ENCODE measurements at places on chromosomes 5 and 9.

DNA sequence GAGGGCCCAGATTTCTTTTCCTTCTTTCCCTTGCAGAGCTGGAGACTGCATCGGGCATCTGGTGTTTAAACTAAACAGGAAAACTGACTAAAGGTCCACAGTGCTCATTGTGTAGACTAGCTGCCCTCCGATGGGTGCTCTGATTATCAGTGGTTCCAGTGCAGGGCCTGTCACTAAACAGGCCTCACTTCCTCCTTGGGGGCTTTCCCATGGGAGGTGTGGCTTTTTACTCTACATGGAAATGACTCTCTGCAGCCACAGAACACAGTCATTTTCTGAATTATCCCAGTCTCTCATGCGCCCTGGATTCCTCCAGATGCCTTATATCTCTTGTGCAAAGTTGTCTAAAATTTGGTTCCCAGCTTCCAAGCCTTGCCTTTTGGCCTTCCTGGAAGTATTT lies 199.2 kb downstream of the TRIO start:
- DNase-seq, result no peak
- H3K27me3 ChIP-seq, result no peaks in the 10 kb centered on the region
- no peak overlapping the region for H3K4me3 ChIP-seq
- H3K36me3 ChIP-seq, result no peaks in the 10 kb centered on the region

- H3K27ac ChIP-seq, result no peak overlapping the region
- H3K4me1 ChIP-seq, result no peaks in the 10 kb centered on the region
- no peak overlapping the region for H3K4me3 ChIP-seq
- no peak for DNase-seq
- H3K36me3 ChIP-seq, result no peaks in the 10 kb centered on the region
- no peaks in the 10 kb centered on the region for H3K27me3 ChIP-seq
These were observed 80.2 kb downstream of the PRKACG start for GRCh38 chr9:68933434-68934328.

DNA sequence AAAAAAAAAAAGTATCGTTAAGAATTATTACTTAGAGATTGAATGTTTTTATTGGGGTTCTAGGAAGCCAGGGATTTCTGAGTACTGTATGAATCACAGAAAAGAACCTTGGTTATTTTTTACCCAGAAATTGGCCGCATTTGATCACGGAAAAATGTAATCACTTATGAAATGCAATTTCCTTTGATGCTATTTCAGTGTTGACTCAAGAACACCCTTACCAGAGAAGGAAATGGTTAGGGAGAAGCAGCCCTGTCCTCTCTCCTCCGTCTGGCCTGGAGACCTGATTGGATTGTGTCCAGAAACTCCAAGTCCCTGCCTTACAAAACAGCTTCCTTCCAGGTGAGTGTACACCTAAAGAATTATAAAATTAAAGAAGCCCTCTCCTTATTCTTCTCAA lies 116.7 kb downstream of the MED10 start:
- no peaks in the 10 kb centered on the region for H3K4me1 ChIP-seq
- no peak for DNase-seq
- no peaks in the 10 kb centered on the region for H3K27me3 ChIP-seq
- no peak overlapping the region for H3K27ac ChIP-seq

DNA sequence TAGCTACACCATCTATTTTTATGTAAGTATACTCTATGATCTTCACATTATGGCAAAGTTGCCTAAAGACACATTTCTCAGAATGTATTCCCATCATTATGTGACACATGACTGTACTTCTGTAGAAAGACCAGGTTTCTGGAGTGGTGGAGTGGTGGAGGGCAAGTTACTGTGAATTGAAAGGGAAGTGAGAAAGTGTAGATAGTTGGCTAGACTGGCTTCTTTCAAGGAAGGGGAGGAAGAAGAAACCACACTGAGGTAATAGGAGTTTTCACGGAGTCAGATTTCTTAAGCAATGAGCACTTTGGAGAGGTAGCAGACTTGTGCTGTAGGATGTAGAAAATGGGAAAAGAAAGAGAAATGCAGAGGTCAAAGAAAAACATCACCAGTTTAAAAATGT lies 50.9 kb upstream of the EQTN start:
- H3K4me1 ChIP-seq, result no peaks in the 10 kb centered on the region
- H3K4me3 ChIP-seq, result no peak overlapping the region
- H3K27ac ChIP-seq, result no peak overlapping the region
- H3K36me3 ChIP-seq, result no peaks in the 10 kb centered on the region
- no peak for DNase-seq

DNA sequence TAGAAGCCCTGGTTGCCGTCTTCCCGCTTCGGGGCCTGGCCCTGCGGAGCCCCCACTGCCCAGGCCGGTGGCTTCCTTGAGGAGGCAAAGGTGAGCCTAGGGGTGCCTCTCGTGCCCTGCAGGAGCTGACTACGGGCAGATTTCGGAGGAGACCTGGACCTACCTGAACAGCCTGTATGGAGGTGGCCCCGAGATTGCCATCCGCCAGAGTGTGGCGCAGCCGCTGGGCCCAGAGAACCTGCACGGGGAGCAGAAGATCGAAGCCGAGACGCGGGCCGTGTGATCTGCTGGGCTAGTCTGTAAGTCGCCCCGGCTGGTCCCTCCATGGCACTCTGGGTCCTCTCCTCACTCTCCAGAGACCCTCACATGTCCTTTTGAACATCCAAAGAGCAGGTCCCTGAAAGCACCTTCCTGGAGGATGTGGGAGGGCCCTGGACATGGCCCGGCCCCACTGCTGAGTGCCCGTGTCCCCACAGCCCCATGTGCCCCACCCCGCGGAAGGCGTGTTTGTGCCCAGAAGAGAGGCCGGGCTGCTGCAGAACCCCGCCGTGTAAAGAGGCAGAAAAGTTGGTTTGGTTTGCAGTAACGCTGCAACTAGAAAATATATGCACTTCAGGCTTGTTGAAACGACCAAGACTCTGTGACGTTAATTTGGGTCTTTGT lies 44.9 kb downstream of the USP20 start:
- H3K36me3 ChIP-seq, result no peaks in the 10 kb centered on the region
- no peaks in the 10 kb centered on the region for H3K27me3 ChIP-seq
- H3K4me3 ChIP-seq, result no peak overlapping the region
- H3K4me1 ChIP-seq, result peaks cover 14% of the 10 kb centered on the region

- no peak for DNase-seq
- no peaks in the 10 kb centered on the region for H3K36me3 ChIP-seq
- H3K4me3 ChIP-seq, result no peak overlapping the region
- no peak overlapping the region for H3K27ac ChIP-seq
- H3K4me1 ChIP-seq, result no peaks in the 10 kb centered on the region
These were observed 75.1 kb downstream of the PSAT1 start for GRCh38 chr9:78371981-78372380.

GRCh38 chr9:104374711-104375110 lies 129.4 kb upstream of the OR13F1 start:
- no peak overlapping the region for H3K4me3 ChIP-seq
- DNase-seq, result no peak

- H3K36me3 ChIP-seq, result no peaks in the 10 kb centered on the region
- no peak overlapping the region for H3K4me3 ChIP-seq
- no peaks in the 10 kb centered on the region for H3K4me1 ChIP-seq
- no peak for DNase-seq
These were observed 85.2 kb downstream of the AUH start for GRCh38 chr9:91276513-91276912.

GRCh38 chr5:87404359-87404758 lies 8.4 kb downstream of the CCNH start:
- H3K4me1 ChIP-seq, result no peaks in the 10 kb centered on the region
- H3K4me3 ChIP-seq, result no peak overlapping the region
- no peak overlapping the region for H3K27ac ChIP-seq
- no peak for DNase-seq

DNA sequence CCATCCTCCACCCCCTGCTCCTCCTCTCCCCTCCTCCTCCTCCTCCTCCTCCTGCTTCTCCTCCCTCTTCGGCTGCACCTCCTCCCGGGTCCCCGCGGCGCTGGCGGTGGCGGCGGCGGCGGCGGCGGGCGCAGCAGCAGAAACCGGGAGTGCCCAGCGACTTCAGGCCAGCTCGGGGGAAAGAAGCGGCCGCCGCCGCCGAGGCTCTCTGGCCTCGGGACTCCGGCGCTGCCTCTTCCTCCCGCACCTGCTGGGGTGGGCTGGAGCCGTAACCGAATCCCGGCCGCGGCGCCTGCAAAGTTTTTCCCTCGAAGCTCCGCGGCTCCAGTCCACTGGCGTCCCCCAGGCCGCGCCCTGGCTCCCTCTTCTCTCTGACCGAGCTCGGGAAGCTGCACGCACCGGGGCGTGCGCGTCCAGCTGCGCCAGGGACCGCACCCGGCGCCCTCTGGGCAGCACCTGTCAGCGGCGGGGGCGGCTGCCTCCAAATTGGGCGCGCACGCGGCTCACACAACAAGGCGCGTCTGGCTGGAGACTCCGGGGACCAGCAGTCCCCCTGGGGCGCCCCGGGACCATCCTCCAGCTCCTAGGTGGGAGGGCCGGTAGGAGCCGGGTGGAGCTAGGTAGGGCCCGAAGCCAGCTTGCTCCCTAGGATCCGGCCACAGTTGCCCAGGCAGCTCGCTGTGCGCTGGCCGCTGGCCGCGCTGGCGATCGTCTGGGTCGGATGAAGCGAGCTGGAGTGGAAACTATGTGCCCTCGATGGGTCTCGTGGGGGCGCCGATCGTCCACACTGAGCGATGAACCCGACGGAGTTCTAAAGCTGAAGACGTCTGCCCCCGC lies at the start of gene MCTP1:
TSS of gene MCTP1 (minus strand) at position 523 of the 837 bp plus-strand sequence.
- no peak within 1 kb of the TSS for H3K27ac ChIP-seq
- H3K4me3 ChIP-seq, result peak within 1 kb of the TSS; percentile 73
- DNase-seq, result no peak
- peaks cover 5% of the 10 kb centered on the region for H3K27me3 ChIP-seq
- H3K4me1 ChIP-seq, result peaks cover 22% of the 10 kb centered on the region
- H3K36me3 ChIP-seq, result no peaks in the 10 kb centered on the region

- H3K27ac ChIP-seq, result no peak overlapping the region
- H3K4me1 ChIP-seq, result no peaks in the 10 kb centered on the region
- no peaks in the 10 kb centered on the region for H3K36me3 ChIP-seq
- H3K27me3 ChIP-seq, result no peaks in the 10 kb centered on the region
These were observed 23.9 kb downstream of the RORB start for GRCh38 chr9:74521009-74521408.

DNA sequence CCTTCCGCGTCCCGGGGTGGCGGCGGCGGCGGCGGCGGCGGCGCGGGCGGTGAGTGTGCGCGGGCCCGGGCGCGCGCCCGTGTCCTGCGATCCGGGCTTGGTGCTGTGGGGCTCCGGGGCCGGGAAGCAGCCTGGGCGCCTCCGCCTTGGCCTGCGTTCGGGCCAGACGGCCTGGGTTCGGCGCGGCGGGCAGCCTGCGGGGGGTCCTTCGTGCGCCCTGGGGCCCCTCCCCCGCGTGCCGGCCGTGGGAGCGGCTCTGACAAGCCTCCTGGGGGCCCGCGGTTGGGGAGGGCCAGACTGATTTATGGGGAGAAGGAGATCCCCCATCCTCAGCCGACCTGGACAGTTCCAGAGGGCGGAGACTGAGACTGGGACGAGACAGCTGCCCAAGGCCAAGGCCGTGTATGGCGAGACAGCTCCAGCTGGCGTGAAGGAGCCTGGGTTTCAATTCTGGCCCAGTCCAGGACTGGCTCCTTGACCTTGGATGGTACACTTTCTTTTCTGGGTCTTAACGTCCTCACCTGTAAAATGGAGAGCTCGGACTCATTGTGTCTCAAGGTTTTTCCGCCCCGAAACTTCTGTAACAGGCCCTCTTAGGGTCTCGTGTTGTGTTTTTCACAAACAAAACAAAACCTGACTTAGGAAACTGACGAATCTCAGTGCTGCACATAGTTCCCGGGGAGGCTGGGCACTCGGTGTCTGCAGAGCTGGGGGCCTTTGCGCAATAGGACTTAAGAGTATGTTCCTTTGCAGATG lies 603 bp downstream of the TMEM268 start:
- DNase-seq, result no peak
- peak overlapping the region; percentile 96 for H3K27ac ChIP-seq
- H3K36me3 ChIP-seq, result no peaks in the 10 kb centered on the region
- H3K27me3 ChIP-seq, result no peaks in the 10 kb centered on the region
- H3K4me1 ChIP-seq, result peaks cover 15% of the 10 kb centered on the region

GRCh38 chr5:115389799-115390382 lies 93.4 kb upstream of the CCDC112 start:
- no peaks in the 10 kb centered on the region for H3K27me3 ChIP-seq
- H3K4me1 ChIP-seq, result peaks cover 15% of the 10 kb centered on the region
- H3K4me3 ChIP-seq, result no peak overlapping the region
- no peaks in the 10 kb centered on the region for H3K36me3 ChIP-seq
- no peak overlapping the region for H3K27ac ChIP-seq
- DNase-seq, result no peak

- H3K36me3 ChIP-seq, result peaks cover 41% of the 10 kb centered on the region
- H3K4me1 ChIP-seq, result peaks cover 72% of the 10 kb centered on the region
- peak overlapping the region; percentile 91 for H3K27ac ChIP-seq
- no peaks in the 10 kb centered on the region for H3K27me3 ChIP-seq
- DNase-seq, result no peak
These were observed 502 bp downstream of the NSD1 start for GRCh38 chr5:177133853-177134696.

DNA sequence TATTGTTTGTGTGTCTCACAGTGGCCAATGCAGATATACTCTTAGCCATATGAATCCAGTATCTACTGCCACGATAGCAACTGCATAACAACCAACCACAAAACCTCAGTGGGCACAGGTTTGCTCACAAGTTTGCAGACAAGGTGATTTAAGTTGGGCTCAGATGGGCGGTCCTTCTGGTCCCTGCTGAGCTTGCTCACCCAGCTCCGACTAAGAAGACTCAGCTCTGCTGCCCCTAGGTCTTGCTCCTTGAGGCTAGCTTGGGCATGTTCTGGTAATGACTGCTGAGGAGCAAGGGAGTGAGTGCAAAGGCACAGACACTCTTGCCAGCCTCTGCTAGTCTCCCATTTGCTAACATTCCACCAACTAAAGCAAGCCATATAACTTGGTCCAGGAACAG lies 52.6 kb downstream of the MTX3 start:
- H3K27me3 ChIP-seq, result no peaks in the 10 kb centered on the region
- H3K36me3 ChIP-seq, result no peaks in the 10 kb centered on the region
- peak overlapping the region; percentile 24 for H3K27ac ChIP-seq
- H3K4me3 ChIP-seq, result no peak overlapping the region

GRCh38 chr5:73378070-73378469 lies 70.5 kb downstream of the FOXD1 start:
- no peaks in the 10 kb centered on the region for H3K36me3 ChIP-seq
- no peak overlapping the region for H3K27ac ChIP-seq
- peaks cover 18% of the 10 kb centered on the region for H3K4me1 ChIP-seq
- DNase-seq, result no peak
- no peak overlapping the region for H3K4me3 ChIP-seq
- peaks cover 8% of the 10 kb centered on the region for H3K27me3 ChIP-seq

All from esophagus squamous epithelium (tissue), 5 donors.